Activated CD4-positive, alpha-beta memory T cell treated with anti-CD3 and anti-CD28 coated beads, Interleukin-2, amount 10 ng/mL, durations not matched to agents 7 days and 5 days (primary cell): ENCODE measurements at places on chromosomes 5 and 9.

- no peak overlapping the region for H3K4me3 ChIP-seq
- DNase-seq = no peak
- no peaks in the 10 kb centered on the region for H3K36me3 ChIP-seq
- no peaks in the 10 kb centered on the region for H3K4me1 ChIP-seq
- H3K27me3 ChIP-seq = no peaks in the 10 kb centered on the region
These were observed 577.2 kb downstream of the MTRR start for GRCh38 chr5:8446179-8446578.

DNA sequence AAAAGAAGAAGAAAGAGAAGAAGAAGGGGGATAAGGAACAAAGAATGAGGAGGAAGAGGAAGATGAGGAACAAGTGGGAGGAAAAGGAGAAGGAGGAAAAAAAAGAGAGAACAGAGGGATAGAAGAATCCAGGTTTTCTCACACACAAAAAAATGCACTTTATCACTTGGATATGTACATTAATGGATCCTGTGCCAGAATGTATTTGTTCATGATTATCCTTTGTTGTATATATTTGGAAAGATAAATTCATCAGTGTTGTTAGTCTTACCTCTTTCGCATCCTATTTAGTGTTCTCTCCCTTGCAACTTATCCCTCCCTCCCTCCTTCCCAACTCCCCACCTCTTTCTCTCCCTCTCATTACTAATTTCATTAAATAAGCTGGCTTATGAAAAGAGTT lies 298.8 kb downstream of the SLCO4C1 start:
- no peaks in the 10 kb centered on the region for H3K27me3 ChIP-seq
- no peaks in the 10 kb centered on the region for H3K4me1 ChIP-seq
- H3K36me3 ChIP-seq = no peaks in the 10 kb centered on the region
- H3K27ac ChIP-seq = no peak overlapping the region

- H3K36me3 ChIP-seq = no peaks in the 10 kb centered on the region
- no peak for DNase-seq
- no peak overlapping the region for H3K27ac ChIP-seq
- H3K4me3 ChIP-seq = no peak overlapping the region
- no peaks in the 10 kb centered on the region for H3K27me3 ChIP-seq
- H3K4me1 ChIP-seq = no peaks in the 10 kb centered on the region
These were observed 329.4 kb downstream of the ARHGEF28 start for GRCh38 chr5:73955271-73955846.

- H3K4me3 ChIP-seq = no peak overlapping the region
- H3K4me1 ChIP-seq = peaks cover 25% of the 10 kb centered on the region
- no peaks in the 10 kb centered on the region for H3K27me3 ChIP-seq
- H3K36me3 ChIP-seq = peaks cover 44% of the 10 kb centered on the region
These were observed 36.4 kb downstream of the LARP1 start for GRCh38 chr5:154791535-154791934.

DNA sequence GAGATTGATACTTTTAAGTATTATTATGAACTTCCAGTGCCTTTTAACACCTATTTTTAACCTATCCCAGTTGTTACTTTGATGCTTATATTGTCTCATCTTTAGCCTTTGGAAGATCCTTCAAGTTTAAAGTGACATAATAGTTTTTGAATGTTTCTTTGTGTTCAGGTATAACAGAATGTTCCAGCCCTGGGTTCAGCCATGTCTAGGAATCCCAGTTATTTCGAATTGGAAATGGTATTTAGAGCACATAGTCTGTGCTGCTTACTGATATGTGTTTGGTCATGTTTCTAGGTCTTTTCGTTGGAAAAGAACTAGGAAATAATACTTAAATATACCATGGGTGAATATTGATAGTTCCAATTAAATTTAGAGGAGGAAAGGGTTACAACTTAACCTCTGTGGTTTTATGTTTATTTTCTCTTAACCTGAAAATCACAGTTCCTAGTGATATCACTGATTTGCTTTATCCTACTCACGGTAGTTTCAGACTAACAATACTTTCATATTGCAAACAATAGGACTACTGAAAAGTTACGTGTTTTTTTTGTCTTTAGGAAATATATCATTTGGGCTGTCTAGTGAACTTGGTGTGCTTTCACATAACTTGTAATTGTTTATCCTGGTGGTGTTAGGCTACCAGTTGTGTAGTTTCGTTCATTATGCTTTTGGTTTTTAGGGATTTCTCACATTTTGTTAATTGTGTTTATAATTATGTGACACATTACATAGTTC lies 37.8 kb downstream of the UHRF2 start:
- peaks cover 49% of the 10 kb centered on the region for H3K36me3 ChIP-seq
- no peaks in the 10 kb centered on the region for H3K27me3 ChIP-seq
- no peak overlapping the region for H3K27ac ChIP-seq
- H3K4me3 ChIP-seq = no peak overlapping the region
- H3K4me1 ChIP-seq = peaks cover 36% of the 10 kb centered on the region

DNA sequence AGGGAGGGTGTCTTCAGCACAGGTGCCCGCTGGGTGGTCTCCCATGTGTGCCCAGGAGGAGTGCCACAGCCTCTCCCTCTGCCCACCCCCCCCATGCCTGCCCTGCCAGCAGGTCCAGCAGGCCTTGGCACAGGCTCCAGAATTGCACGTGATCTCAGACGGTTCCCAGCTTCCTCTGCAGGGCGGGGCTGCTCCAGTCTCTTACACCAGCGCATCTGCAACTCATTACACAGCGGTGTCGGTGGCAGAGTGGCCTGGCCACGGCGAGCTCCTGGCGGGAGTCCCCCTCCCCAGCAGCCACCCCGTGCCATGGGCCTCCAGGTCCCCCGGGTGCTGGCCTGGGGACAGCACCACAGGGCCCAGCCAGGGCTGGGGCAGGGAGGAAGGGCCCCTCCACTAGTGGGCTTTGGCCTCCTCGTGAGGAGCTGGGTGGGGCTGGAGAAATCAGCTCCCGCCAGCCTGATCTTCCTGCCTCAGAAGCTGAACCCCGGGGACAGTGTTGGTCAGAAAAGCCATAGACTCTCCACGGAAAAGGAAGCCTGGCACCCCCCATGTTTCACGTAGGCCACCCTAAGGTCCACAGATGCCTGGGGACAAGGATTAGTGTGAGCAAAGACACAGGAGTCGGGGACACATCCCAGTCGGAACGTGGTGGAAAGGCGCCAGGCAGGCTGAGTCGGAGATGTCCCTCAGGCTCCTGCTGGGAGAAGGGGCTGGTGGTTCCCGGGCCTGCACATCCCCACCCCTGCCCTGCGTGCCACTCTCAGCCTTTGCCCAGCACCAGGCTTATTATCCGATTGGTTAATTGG lies 40.2 kb downstream of the RXRA start:
- no peaks in the 10 kb centered on the region for H3K27me3 ChIP-seq
- H3K4me1 ChIP-seq = no peaks in the 10 kb centered on the region
- no peaks in the 10 kb centered on the region for H3K36me3 ChIP-seq

DNA sequence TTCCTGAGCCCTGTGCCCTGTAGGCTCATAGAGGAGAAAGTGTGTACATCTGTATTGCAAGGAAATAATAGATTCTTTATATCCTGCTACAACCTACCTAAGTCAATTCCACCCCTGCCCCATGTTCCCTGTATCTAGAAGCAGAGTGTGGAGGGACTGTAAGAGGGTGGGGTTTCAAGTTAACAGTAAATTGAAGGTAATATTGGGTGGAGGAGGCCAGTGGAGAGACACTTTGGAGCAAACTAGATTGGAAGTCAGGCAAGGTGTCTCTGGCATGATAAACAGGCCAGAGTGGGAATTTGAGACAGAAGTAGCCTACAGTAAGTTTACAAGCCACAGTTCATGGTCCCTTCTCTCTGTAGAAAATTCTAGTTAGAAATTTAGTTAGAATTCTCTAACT lies 2.3 kb upstream of the HEMGN start:
- H3K36me3 ChIP-seq = no peaks in the 10 kb centered on the region
- DNase-seq = no peak
- H3K4me1 ChIP-seq = peaks cover 17% of the 10 kb centered on the region

DNA sequence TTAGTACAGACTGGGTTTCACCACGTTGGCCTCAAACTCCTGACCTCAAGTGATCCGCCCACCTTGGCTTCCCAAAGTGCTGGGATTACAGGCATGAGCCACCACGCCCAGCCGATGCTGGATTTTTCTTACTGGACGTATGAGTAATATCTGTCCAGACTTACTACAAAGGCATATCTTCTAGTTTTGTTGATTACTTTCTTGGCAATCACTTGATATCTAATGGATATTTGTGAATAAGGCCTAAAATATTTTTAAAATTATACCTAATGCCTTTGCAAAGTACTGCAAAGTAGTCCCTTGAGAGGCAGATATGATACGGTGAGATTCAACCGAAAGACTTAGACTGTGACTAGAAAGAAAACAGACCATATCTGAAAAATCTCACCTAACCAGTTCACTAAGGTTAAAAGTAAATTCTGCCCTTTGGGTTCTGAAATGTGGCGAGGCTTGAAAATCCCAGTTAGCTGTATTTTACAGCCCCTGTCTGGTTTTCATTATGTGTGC lies 152.1 kb downstream of the GNAQ start:
- DNase-seq = no peak
- no peak overlapping the region for H3K27ac ChIP-seq
- no peak overlapping the region for H3K4me3 ChIP-seq
- H3K4me1 ChIP-seq = peaks cover 19% of the 10 kb centered on the region
- H3K27me3 ChIP-seq = no peaks in the 10 kb centered on the region
- H3K36me3 ChIP-seq = peaks cover 5% of the 10 kb centered on the region

- H3K36me3 ChIP-seq = no peaks in the 10 kb centered on the region
- H3K4me1 ChIP-seq = no peaks in the 10 kb centered on the region
- peaks cover 11% of the 10 kb centered on the region for H3K27me3 ChIP-seq
- H3K27ac ChIP-seq = no peak overlapping the region
- DNase-seq = no peak
- H3K4me3 ChIP-seq = no peak overlapping the region
These were observed 160.8 kb downstream of the DEPDC1B start for GRCh38 chr5:60538955-60539866.

GRCh38 chr5:134371834-134372340 lies 518 bp downstream of the UBE2B start:
- H3K36me3 ChIP-seq = peaks cover 44% of the 10 kb centered on the region
- peak overlapping the region; percentile 97 for H3K4me3 ChIP-seq
- H3K4me1 ChIP-seq = peaks cover 40% of the 10 kb centered on the region

DNA sequence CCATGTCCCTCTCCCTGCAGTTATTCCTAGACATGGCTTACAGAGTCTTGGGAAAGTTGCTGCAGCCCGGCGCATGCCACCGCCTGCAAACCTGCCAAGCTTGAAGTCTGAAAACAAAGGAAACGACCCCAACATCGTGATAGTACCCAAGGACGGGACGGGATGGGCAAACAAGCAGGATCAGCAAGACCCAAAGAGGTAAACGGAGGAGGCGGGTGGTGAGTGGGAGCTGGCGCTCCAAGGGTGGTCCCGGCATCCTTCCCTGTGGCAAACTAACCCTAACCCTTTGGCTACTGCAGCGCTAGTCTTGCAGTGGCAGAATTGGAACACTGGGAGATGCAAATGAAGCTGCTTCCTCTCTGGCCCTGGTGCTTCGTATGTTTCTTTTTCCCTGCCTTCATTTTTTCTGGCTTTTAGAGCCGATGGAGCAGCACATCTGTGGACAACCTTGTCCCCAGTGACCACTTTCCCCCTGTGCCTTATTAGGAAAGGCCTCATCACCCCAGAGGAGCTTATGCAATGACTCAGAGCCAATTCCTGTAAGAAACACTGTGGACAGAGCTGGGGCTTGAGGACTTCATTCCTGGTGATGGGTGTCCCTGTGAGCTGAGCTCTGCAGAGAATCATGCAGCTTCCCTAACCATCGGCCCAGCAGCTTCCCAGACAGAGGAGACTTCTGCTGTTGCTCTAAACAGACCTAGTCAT lies 38.9 kb downstream of the PRRC2B start:
- H3K27me3 ChIP-seq = no peaks in the 10 kb centered on the region
- peaks cover 59% of the 10 kb centered on the region for H3K36me3 ChIP-seq
- H3K4me1 ChIP-seq = peaks cover 18% of the 10 kb centered on the region

DNA sequence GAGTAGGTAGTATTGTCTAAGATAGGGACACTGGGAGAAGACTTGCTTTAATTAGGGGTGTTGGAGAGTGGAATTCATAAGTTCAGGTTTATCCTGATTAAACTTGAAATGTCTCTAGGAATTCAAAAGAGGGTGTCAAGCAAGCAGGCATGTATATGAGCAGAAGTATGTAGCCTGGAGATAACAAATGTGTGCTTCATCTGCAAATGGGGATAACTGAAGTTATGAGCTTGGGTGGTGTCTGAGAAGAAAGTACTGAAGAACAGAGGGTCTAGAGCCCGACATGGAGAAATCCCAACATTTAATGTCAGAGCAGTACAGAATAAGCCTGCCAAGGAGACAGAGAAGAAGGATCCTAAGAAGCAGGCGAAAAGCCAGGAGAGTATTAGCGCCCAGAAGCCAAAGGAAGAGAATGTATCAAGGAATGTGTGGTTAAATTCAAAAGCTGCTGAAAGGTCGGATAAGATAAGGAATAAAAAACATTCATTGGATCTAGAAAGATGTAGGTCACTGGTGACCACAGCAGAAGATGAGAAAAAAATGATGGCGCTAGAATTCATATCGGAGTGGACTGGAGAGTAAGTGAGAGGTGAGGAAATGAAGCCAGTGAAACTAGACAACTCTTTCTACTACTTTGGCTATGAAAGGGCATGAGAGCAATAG lies 401.5 kb upstream of the PIK3R1 start:
- H3K4me1 ChIP-seq = no peaks in the 10 kb centered on the region
- H3K4me3 ChIP-seq = no peak overlapping the region
- H3K36me3 ChIP-seq = no peaks in the 10 kb centered on the region
- no peak for DNase-seq

- no peaks in the 10 kb centered on the region for H3K4me1 ChIP-seq
- H3K4me3 ChIP-seq = no peak overlapping the region
- no peaks in the 10 kb centered on the region for H3K36me3 ChIP-seq
- no peaks in the 10 kb centered on the region for H3K27me3 ChIP-seq
- no peak overlapping the region for H3K27ac ChIP-seq
- DNase-seq = no peak
These were observed 210.3 kb downstream of the ACTL7B start for GRCh38 chr9:108645520-108645919.

- peaks cover 17% of the 10 kb centered on the region for H3K36me3 ChIP-seq
- no peak overlapping the region for H3K4me3 ChIP-seq
- no peak for DNase-seq
- H3K27ac ChIP-seq = no peak overlapping the region
- H3K27me3 ChIP-seq = no peaks in the 10 kb centered on the region
These were observed 206.4 kb downstream of the COMMD10 start for GRCh38 chr5:116291271-116291670.

- H3K27ac ChIP-seq = no peak overlapping the region
- no peak overlapping the region for H3K4me3 ChIP-seq
- H3K27me3 ChIP-seq = no peaks in the 10 kb centered on the region
- H3K4me1 ChIP-seq = peaks cover 1% of the 10 kb centered on the region
- no peak for DNase-seq
These were observed 115.3 kb downstream of the SEMA6A start for GRCh38 chr5:116459301-116459700.

- peak overlapping the region; percentile 36 for H3K4me3 ChIP-seq
- peaks cover 73% of the 10 kb centered on the region for H3K36me3 ChIP-seq
- peak overlapping the region; percentile 67 for H3K27ac ChIP-seq
- H3K27me3 ChIP-seq = no peaks in the 10 kb centered on the region
These were observed 6.2 kb downstream of the SEMA4D start for GRCh38 chr9:89491694-89492093.

GRCh38 chr5:65066387-65067146 lies 297.8 kb downstream of the CWC27 start:
- no peaks in the 10 kb centered on the region for H3K4me1 ChIP-seq
- H3K36me3 ChIP-seq = no peaks in the 10 kb centered on the region
- no peak overlapping the region for H3K4me3 ChIP-seq
- no peak overlapping the region for H3K27ac ChIP-seq
- DNase-seq = no peak
- peaks cover 23% of the 10 kb centered on the region for H3K27me3 ChIP-seq

- no peaks in the 10 kb centered on the region for H3K27me3 ChIP-seq
- no peak for DNase-seq
- peaks cover 70% of the 10 kb centered on the region for H3K4me1 ChIP-seq
- H3K27ac ChIP-seq = peak overlapping the region; percentile 97
- H3K4me3 ChIP-seq = peak overlapping the region; percentile 90
These were observed 2.9 kb downstream of the FAM13B start for GRCh38 chr5:138029944-138030343.
